Glutamatergic neuron (in vitro differentiated cells): ENCODE measurements at places on chromosomes 4 and X. TPM values are rescaled to one million over a fixed set of nuclear protein-coding genes. Genes with fewer than 3 reads are reported as not detected.

The CSN1S1 gene
- not detected for total RNA-seq

The PGRMC1 gene
- total RNA-seq: 239 TPM

The TSPAN6 gene
- total RNA-seq: 25.7 TPM

The TMEM35A gene
- 27.5 TPM for total RNA-seq

The NAT8L gene
- 8.3 TPM for total RNA-seq

The ERVMER34-1 gene
- total RNA-seq: not detected

The HMX1 gene
- 1.7 TPM for total RNA-seq

The ANXA10 gene
- total RNA-seq: not detected

The MSX1 gene
- 0.22 TPM for total RNA-seq

The AFP gene
- not detected for total RNA-seq

The YY2 gene
- total RNA-seq: 1.1 TPM

The PABPC1L2B gene
- 1.5 TPM for total RNA-seq

The SERTM2 gene
- not detected for total RNA-seq

The ARMCX4 gene
- 22.1 TPM for total RNA-seq

The SFRP2 gene
- 0.54 TPM for total RNA-seq

The PPP2R2C gene
- total RNA-seq: 9.4 TPM

The VSIG4 gene
- total RNA-seq: not detected

The CDKL5 gene
- 53.5 TPM for total RNA-seq

The UBA1 gene
- 503 TPM for total RNA-seq

The CXorf49 gene
- total RNA-seq: not detected

The DMP1 gene
- total RNA-seq: 3.0 TPM

The RPS6KA6 gene
- 36.0 TPM for total RNA-seq

The RAB41 gene
- not detected for total RNA-seq

The PITX2 gene
- 1.3 TPM for total RNA-seq
